CD4-positive, alpha-beta T cell treated with Interleukin-6 at 100 ng/mL for 8 hours (primary cell): ENCODE measurements at places on chromosomes 3 and 15.
A peak's percentile ranks its signal among the peaks of the same experiment; 100 is the strongest.

GRCh38 chr3:72784226-72784625 is 64.0 kb downstream of the SHQ1 start:
- no peak for DNase-seq

DNA sequence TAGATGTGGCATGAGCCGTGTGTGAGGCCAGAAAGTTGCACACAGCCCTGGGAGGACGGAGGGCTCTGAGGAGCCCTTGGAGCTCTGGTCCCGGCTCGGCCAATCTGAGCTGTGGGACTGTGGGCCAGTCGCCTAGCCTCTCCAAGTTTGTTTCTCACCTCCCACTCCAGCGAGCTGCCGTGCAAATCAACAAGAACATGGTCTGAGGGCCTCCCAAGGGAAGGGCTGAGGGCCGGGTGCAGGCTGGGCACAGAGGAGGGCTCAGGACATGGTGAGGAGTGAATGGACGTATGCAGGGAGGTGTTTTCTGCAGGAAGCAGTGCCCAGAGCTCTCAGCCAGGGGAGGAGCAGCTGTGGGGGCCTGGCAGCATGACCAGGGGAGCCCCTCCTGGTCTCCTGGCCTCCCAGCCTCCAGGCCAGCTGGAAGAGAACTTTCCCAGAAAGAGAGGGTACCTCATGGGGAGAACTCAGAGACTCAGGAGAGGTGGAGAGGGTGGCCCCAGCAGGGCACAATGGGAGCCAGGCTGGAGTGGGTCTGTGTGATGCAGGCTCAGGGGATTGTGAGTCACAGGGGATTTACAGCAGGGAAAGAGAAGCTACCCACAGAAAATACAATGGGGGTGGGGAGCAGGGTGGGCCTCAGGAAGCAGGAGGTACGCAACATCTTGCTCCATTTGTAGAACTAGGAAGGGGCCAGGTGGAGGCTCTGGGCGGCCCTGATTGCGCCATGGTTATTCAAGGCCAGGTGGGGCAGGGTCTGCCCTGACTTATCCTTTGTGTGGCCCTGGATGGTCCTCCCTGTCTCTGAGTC is 24.8 kb downstream of the PSTPIP1 start:
- DNase-seq: no peak

- DNase-seq: no peak
These were observed 12.7 kb downstream of the IL17RD start for GRCh38 chr3:57152151-57153143.

- no peak for DNase-seq
These were observed 20.4 kb downstream of the SEC61A1 start for GRCh38 chr3:128072454-128073184.

- no peak for DNase-seq
These were observed at the start of gene MAGI1 for GRCh38 chr3:66038726-66039589. Gene MAGI1 (minus strand): TSS chr3:66038918. CDS start chr3:66038308, 610 bp downstream.

DNA sequence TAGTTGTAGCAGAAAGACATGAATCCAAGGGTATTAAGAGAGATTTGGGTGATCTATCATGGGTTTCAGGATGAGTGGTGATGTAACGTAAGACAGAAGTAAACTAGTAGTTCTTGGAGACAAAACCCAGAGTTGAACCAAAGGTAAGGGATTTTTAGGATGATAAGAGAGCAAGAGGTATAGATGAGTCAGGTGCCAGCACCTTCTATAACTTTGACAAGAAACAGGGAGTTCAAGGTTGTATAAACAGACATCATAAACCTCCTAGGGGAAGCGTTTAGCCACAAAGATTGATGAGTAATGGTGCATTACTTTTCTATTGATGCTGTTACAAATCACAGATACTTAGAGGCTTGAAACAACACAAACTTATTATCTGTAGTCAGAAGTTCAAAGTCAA is 447.3 kb upstream of the ARHGEF26 start:
- DNase-seq: no peak

- no peak for DNase-seq
These were observed 78.0 kb downstream of the MBNL1 start for GRCh38 chr3:152346740-152347139.

DNA sequence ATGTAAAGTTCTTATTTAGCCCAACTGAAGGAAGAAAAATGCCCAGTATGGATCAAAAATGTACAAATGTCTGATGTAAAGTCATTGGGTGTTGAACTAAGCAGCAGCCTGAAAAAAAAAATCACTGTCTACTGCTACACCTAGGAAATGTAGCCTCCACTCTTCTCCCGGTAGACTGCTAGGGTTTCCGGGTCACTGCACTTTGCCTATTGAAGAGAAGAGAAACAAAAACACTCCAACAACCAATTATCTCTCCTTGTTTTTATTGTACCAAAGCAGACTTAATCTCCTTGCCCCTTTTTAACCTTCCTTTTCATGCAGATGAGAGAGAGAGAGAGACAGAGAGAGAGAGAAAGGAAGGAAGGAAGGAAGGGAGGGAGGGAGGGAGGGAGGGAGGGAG is 140.2 kb upstream of the SETMAR start:
- no peak for DNase-seq

GRCh38 chr3:140972833-140973232 is 31.2 kb downstream of the SLC25A36 start:
- DNase-seq: no peak

DNA sequence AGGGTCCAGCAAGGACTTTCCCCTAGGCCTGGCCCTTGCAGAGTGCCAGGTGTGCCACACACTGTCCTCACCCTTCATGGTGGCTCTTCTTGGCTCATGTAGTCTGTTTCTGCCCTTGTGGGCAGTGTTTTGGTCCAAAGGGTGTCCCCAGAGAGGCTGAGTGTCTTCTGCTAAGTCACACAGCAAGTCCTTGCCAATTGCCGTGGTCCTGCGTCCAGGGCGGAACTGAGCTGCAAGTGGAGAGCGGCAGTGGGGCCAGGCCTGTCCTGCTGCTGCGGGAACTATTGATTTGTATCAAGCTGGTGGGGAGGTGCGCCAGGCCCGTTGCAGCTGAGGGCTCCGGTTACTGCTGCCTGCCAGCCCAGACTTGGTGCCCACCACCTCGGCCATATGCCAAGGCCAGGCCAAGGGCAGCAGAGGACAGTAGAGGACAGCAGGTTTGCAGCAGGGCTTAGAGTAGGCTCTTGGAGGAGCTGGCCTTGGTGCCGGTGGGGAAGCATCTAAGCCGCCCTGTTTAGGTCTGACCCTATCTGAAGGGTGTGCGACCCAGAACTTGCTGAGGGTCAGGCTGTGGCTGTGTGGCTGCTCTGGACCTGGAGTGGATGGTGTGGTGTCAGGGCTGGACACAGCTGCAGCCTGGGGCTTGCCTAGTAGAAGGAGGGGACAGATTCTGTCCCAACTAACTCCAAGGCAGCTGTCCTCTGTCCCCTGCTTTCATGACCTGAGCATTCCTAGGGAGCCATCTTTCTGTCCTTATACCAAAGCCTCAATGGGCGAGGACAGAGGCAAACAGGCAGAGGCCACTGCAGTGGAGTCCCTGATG is 4.5 kb downstream of the AMIGO3 start:
- DNase-seq: no peak

- DNase-seq: no peak
These were observed 642.3 kb upstream of the CFAP20DC start for GRCh38 chr3:59692117-59692516.

DNA sequence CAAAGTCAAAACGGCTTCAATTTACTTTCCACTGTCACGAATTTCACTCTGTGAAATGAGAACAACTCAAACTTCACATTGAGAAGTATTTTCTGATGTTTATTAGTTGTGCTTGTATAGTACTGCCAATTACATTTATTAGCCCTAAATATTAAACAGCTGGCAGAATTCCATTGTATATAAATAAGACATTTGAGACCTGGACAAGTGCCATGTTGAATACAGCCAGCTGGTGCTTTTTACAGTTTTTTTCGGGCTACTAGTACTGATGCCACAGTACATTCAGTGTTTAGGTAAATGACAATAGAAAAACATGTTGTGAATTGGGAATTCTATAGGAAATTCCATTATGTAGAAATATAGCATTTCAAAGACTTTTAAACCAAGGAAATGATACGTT is 79.0 kb downstream of the EPHA3 start:
- no peak for DNase-seq

- DNase-seq: no peak
These were observed 197.7 kb downstream of the LPP start for GRCh38 chr3:188351648-188352047.

GRCh38 chr3:157650172-157650571 is 147.0 kb upstream of the VEPH1 start:
- DNase-seq: no peak

- DNase-seq: no peak
These were observed 37.6 kb downstream of the SPTSSB start for GRCh38 chr3:161333696-161334095.

- no peak for DNase-seq
These were observed 159.0 kb upstream of the IL12A start for GRCh38 chr3:159829539-159830227.

DNA sequence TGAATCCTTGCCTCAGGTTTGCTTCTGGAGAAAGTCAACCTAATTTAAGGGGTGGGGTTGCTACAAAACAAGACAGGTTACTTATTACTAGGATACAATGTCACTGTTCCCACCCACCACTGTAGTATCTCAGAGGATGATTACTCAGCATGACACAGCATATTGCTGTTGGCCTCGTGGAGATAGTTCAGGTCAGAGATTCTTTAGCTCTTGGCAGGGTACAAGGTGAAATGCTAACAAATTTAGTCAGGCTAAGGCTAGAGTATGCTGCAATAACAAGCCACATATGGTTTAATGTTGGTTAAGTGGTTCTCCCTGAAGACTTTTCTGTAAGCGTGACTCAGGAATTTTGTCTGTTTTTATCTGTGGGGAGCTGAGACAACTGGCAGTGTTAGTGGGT is 161.8 kb downstream of the EDEM1 start:
- no peak for DNase-seq

- no peak for DNase-seq
These were observed 23.8 kb downstream of the C3orf20 start for GRCh38 chr3:14698601-14699244.

- DNase-seq: no peak
These were observed 14.4 kb upstream of the GNAI2 start for GRCh38 chr3:50221411-50222168.

- no peak for DNase-seq
These were observed 28.0 kb upstream of the DCLK3 start for GRCh38 chr3:36792342-36792741.

DNA sequence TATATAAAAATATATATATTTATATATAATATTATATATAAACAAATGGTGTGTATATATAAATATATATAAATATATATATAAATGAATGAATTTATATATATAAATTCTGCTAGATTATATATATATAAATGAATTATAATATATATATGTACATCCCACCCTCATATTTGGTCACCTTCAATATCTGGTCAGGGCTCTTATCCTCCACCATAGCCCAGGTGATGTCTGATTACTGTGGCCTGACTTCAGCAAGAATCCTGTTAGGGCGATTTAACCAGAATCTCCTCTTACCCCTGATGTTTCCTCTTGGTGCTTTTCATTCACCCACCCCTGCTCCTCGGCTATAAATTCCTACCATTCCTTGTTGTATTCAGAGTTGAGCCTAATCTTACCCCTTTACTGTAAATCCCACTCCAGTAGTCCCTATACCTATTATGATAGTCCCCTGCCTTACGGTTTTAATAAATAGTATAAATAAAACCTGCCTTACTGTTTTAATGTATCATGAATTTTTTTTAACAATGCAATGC is 439.6 kb downstream of the PLOD2 start:
- no peak for DNase-seq

- DNase-seq: no peak
These were observed 5.4 kb downstream of the SOX14 start for GRCh38 chr3:137769322-137770065.

- DNase-seq: no peak
These were observed 27.7 kb downstream of the CCDC54 start for GRCh38 chr3:107404727-107405469.

DNA sequence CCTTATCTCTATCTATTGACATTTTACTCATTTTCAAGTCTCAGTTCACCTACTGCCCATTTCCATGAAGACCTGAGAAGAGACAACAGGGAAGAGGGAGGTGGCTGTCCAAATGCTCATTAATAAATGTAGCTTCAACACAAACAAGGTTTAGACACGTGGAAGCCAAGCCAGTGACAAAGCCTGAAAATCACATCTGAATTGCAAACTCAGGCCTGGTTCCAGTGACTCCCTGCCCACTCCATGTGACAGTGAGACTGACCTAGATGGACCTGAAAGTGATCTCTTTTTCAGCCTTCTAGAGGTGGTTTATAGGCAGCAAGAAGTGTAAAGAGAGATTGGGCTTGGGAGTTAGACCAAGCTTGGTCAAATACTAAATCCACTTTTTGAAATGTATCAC is 126.6 kb upstream of the BCL6 start:
- DNase-seq: no peak

DNA sequence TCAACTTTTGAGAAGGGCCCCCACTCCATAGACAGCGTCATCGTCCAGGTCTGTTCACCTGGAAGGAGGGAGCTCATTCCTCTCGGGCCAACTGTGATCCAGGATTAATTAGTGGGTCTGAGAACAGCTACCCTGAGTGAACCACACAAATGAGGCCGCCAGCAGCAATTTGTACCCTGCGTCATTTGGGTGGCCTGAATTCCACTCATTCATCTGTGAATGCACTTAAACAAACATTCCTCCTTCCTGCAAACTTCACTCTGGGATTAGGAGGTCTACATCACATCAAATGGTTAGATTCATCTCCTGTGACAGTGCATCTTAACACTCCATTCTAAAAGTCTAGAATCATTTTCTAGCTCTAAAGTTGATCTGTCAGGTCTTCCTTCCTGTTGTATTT is 201.8 kb downstream of the GABRG3 start:
- no peak for DNase-seq

DNA sequence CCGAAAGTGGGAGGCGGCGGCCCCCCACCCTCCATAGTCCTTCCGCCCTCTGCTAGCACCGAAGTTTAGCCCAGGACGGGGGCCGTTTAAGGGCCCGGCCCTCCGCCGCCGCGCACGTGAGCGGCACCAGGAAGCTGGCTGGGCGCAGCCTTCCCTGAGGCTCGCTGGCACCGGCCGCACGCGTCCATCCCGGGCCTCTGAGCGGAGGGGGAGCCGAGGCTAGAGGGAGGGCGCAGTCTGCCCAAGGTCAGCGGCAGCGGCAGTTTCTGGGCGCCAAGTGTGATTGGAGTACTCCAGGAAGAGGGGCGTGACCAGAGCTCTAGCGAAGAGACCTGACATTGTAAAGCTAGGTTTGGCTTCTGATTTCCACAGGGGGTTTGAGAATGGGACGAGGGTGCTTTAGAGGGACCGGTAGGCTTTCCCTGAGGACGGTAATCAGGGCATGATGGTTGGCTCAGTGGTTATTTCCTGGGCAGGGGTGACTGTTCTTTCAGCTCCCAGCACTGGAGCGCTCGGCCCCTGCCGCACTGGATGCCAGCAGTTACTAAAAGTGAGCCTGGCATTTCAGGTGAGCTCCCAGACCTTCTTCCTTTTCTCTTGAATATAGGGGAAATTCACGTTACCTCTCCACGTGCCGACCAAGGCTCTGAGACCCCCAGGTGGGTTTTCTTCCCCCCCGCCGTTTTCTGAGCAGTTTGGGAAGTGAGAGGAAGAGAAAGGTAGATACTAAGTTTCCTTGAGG is 853 bp downstream of the TEX264 start:
- DNase-seq: peak; percentile 44

- no peak for DNase-seq
These were observed 88.3 kb upstream of the UBE3A start for GRCh38 chr15:25527118-25527517.
